ENCODE measurements at places on chromosomes 4 and X.
A peak's percentile ranks its signal among the peaks of the same experiment; 100 is the strongest.

DNA sequence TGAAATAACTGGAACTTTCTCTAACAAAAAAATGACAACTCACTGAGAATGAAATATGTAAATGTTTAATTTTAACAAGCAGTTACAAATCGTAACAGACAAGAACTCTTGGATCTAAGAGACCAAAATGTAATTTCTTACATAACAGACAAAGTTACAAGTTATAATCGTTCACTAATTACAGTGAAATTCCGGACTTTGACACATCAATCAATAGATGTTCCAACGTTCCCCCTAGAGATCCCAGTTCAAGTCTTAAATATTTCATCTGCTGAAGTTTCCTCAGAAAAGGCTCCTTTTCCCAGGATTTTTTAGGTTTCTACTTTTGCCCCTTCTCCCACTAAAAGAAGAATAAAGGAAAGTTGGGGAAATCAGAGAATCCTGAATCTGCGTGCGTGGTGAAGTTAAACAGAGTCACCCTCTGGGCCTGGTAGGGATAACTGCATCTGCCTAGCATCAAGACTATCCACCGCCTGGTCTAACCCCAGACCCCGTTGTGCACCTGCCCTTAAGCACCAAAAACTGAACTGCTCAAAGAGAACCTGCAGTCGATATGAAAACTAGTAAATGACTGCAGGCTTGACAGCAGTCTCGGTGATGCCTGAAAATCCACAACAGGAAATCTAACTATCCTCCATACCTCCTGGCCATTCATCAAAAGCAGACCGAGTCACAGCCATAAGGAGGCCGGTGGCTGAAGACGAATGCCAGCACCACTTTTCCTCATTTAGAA is 2.3 kb downstream of the IRF2 start:
- DNase-seq = peak; percentile 22
- peaks cover 30% of the 10 kb centered on the region for H3K4me1 ChIP-seq
- peaks cover 9% of the 10 kb centered on the region for H3K36me3 ChIP-seq

GRCh38 chrX:130446974-130447373 is 45.2 kb downstream of the RBMX2 start:
- H3K27ac ChIP-seq = no peak overlapping the region
- peaks cover 4% of the 10 kb centered on the region for H3K27me3 ChIP-seq
- H3K36me3 ChIP-seq = no peaks in the 10 kb centered on the region
- no peak overlapping the region for H3K4me3 ChIP-seq
- DNase-seq = no peak

GRCh38 chr4:41880022-41880837 is 55.0 kb upstream of the TMEM33 start:
- peaks cover 6% of the 10 kb centered on the region for H3K4me1 ChIP-seq
- H3K27me3 ChIP-seq = peaks cover 67% of the 10 kb centered on the region
- DNase-seq = no peak
- no peak overlapping the region for H3K4me3 ChIP-seq
- no peak overlapping the region for H3K27ac ChIP-seq

- peaks cover 76% of the 10 kb centered on the region for H3K36me3 ChIP-seq
- DNase-seq = no peak
- H3K4me1 ChIP-seq = peaks cover 26% of the 10 kb centered on the region
- H3K4me3 ChIP-seq = peak overlapping the region; percentile 99
Observed at GRCh38 chr4:498328-498904, 540 bp downstream of the ZNF721 start.

GRCh38 chr4:156571146-156571545 is 400.5 kb downstream of the PDGFC start:
- peaks cover 5% of the 10 kb centered on the region for H3K36me3 ChIP-seq
- H3K4me3 ChIP-seq = no peak overlapping the region
- no peak overlapping the region for H3K27ac ChIP-seq
- DNase-seq = no peak
- H3K27me3 ChIP-seq = peaks cover 2% of the 10 kb centered on the region

DNA sequence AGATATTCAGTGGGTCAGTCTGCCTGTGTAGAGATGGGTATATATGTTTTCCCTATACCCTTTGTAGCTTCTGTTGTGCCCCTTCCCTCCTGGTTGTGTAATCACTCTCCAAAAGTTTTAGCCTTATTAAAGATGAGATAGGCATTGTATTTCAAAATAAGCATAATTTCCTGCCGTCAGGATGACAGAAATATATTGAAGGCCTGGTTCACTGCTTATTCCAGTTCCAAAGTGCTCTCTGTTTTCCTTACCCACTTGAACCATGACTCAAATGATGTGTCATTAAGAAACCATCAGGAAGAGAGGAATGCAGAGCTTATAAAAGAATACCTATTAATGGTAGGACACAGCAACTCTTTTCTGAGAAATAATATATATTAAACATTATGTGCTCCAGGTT is 178.5 kb downstream of the GABRB1 start:
- peak; percentile 70 for DNase-seq
- H3K4me1 ChIP-seq = peaks cover 63% of the 10 kb centered on the region
- H3K4me3 ChIP-seq = no peak overlapping the region
- no peaks in the 10 kb centered on the region for H3K27me3 ChIP-seq

- no peak for DNase-seq
- H3K36me3 ChIP-seq = no peaks in the 10 kb centered on the region
- no peaks in the 10 kb centered on the region for H3K27me3 ChIP-seq
- no peaks in the 10 kb centered on the region for H3K4me1 ChIP-seq
Observed at GRCh38 chrX:10828640-10829039, 208.3 kb upstream of the MID1 start.

DNA sequence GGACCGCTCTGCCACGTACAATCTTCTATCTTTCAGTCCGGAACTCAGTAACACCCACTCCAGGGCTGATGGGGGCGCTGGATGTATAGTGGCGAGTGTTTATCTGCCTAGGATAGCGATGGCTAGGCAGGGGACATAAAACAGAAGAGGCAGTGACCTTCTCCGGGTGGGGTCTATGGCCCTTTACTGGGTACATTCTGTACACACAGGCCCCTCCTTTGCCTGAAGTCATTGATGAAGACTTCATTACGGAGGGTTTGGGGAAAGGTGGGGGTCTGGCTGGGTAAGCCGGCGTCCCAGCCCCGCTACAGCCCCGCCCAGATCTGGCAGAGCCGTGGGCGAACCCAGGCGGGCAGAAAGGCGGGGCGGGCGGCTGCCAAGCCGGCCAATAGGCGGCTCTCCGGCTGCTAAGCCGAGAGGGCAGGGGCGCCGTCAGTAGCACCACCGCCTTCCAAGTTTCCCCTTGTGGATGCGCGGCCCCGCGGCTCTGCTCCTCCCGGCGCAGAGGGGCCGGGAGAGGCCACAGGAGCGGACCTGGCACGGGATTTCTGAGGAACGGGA is at the start of gene CHST7:
CHST7 (plus strand) TSS at position 435 of the 561 bp plus-strand sequence. CDS start 167 bp downstream, outside the sequence.
- H3K4me1 ChIP-seq = peaks cover 30% of the 10 kb centered on the region
- peak within 1 kb of the TSS; percentile 82 for H3K4me3 ChIP-seq
- no peaks in the 10 kb centered on the region for H3K27me3 ChIP-seq
- DNase-seq = peak; percentile 35

- H3K27ac ChIP-seq = 0 out of 2 replicates have a peak overlapping the region, but pooled peaks have one; percentile 8
- no peak overlapping the region for H3K4me3 ChIP-seq
- H3K4me1 ChIP-seq = peaks cover 16% of the 10 kb centered on the region
- H3K36me3 ChIP-seq = no peaks in the 10 kb centered on the region
Observed at GRCh38 chr4:98850937-98851336, 78.0 kb downstream of the EIF4E start.

- DNase-seq = no peak
- H3K36me3 ChIP-seq = peaks cover 47% of the 10 kb centered on the region
Observed at GRCh38 chrX:45749375-45749774, 548.7 kb upstream of the DIPK2B start.

DNA sequence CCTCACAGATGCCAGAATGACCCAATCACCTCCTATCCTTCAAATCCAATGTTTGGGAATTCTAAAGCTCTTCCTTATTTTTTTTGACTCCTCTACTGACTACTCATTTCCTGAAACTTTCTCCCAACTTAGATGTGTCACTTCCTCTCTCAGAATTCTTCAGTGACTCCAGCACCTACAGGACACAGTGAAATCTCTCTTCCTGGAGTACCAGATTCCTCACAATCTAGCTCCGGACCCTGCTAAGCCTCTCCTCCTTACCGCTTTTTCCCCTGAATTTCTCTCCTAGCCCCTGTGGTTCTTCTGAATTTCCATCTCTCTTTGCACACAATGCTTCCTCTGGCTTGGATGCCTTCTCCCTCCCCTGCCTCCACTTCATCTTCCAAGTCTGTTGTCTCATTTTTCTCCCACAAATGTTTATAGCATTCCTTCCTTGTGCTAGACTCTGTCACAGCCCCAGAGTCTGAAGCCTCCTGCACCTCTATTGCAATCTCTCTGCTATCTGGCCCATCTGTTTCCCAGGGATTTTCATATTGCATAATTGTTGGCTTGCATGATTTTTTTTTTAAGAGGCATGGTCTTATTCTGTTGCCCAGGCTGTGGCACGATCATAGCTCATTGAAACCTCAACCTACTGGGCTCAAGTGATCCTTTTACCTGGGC is 80.1 kb downstream of the ANAPC4 start:
- DNase-seq = peak; percentile 36
- peaks cover 23% of the 10 kb centered on the region for H3K27me3 ChIP-seq
- H3K4me3 ChIP-seq = peak overlapping the region; percentile 51
- peak overlapping the region; percentile 46 for H3K27ac ChIP-seq
- no peaks in the 10 kb centered on the region for H3K36me3 ChIP-seq

- no peaks in the 10 kb centered on the region for H3K4me1 ChIP-seq
- peaks cover 20% of the 10 kb centered on the region for H3K27me3 ChIP-seq
- DNase-seq = no peak
- H3K27ac ChIP-seq = no peak overlapping the region
- no peak overlapping the region for H3K4me3 ChIP-seq
Observed at GRCh38 chr4:122617597-122618593, 3.0 kb downstream of the IL21 start.

GRCh38 chr4:98663226-98664006 is 5.0 kb upstream of the TSPAN5 start:
- H3K27me3 ChIP-seq = 0 out of 2 replicates have a peak, but pooled peaks cover 3% of the 10 kb centered on the region
- peaks cover 42% of the 10 kb centered on the region for H3K4me1 ChIP-seq
- H3K27ac ChIP-seq = no peak overlapping the region
- H3K36me3 ChIP-seq = peaks cover 11% of the 10 kb centered on the region
- H3K4me3 ChIP-seq = no peak overlapping the region
- no peak for DNase-seq

GRCh38 chrX:48490661-48491060 is 14.7 kb downstream of the FTSJ1 start:
- peaks cover 2% of the 10 kb centered on the region for H3K27me3 ChIP-seq
- peaks cover 5% of the 10 kb centered on the region for H3K36me3 ChIP-seq
- DNase-seq = peak; percentile 19
- no peak overlapping the region for H3K4me3 ChIP-seq
- peaks cover 40% of the 10 kb centered on the region for H3K4me1 ChIP-seq

GRCh38 chrX:25872786-25873185 is 265.4 kb upstream of the MAGEB18 start:
- no peak overlapping the region for H3K4me3 ChIP-seq
- no peak for DNase-seq
- no peaks in the 10 kb centered on the region for H3K27me3 ChIP-seq
- H3K36me3 ChIP-seq = no peaks in the 10 kb centered on the region

GRCh38 chr4:27123123-27123768 is 262.6 kb downstream of the STIM2 start:
- H3K36me3 ChIP-seq = no peaks in the 10 kb centered on the region
- H3K4me3 ChIP-seq = no peak overlapping the region
- H3K27me3 ChIP-seq = peaks cover 5% of the 10 kb centered on the region

DNA sequence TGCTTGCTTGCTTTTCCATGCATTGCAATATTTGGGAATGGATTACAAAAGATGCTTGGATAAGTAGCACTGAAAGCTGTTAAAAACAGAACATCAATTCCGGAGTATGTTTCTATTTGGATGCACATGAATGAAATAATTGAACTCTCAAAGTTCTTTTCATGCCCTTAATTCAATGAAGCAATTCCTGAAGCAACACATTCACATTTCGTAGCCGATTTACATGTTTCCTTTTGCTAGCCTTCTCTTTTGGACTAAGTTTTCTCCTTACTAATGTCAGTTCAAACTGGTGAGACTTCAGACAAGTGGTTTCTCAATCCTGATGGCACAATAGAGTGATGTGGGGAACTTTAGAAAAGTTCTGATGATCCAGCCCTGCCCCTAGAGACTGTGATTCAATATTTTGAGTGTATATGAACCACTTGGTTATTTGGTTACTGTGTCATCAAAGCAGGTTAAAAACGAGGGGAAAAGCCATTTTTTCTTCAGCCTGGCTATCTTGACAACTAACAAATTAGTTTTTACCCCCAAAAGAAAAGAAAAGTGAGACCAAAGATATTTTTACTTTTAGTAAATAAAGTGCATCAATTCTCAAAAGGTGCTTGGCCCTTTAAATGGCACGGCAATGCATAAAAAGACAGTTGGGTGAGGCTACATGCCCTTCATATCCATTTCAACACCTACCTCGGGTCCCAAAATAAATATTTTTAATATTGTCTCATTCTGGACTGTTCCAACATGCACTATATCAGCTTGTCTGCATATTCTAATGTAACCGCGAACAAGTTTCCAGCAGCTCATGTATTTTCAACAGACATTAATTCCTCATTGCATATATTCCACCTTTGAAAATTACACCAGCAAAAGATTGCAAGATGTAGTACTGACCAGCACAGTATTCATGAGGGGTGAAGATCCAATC is 90.1 kb upstream of the RPL34 start:
- H3K4me1 ChIP-seq = no peaks in the 10 kb centered on the region
- no peak overlapping the region for H3K4me3 ChIP-seq
- no peak for DNase-seq
- peaks cover 7% of the 10 kb centered on the region for H3K27me3 ChIP-seq
- H3K36me3 ChIP-seq = no peaks in the 10 kb centered on the region
- no peak overlapping the region for H3K27ac ChIP-seq

- H3K27me3 ChIP-seq = peaks cover 6% of the 10 kb centered on the region
- peaks cover 3% of the 10 kb centered on the region for H3K36me3 ChIP-seq
- peak within 1 kb of the TSS; percentile 84 for H3K4me3 ChIP-seq
- DNase-seq = peak; percentile 3
- peak within 1 kb of the TSS; percentile 55 for H3K27ac ChIP-seq
Observed at GRCh38 chrX:12791257-12792228, at the start of gene PRPS2. PRPS2 (plus strand) TSS chrX:12791412; CDS start chrX:12791498, 86 bp downstream.

GRCh38 chr4:137532869-137533236 is 559 bp upstream of the PCDH18 start:
- no peak overlapping the region for H3K4me3 ChIP-seq
- no peak for DNase-seq
- H3K27me3 ChIP-seq = no peaks in the 10 kb centered on the region

DNA sequence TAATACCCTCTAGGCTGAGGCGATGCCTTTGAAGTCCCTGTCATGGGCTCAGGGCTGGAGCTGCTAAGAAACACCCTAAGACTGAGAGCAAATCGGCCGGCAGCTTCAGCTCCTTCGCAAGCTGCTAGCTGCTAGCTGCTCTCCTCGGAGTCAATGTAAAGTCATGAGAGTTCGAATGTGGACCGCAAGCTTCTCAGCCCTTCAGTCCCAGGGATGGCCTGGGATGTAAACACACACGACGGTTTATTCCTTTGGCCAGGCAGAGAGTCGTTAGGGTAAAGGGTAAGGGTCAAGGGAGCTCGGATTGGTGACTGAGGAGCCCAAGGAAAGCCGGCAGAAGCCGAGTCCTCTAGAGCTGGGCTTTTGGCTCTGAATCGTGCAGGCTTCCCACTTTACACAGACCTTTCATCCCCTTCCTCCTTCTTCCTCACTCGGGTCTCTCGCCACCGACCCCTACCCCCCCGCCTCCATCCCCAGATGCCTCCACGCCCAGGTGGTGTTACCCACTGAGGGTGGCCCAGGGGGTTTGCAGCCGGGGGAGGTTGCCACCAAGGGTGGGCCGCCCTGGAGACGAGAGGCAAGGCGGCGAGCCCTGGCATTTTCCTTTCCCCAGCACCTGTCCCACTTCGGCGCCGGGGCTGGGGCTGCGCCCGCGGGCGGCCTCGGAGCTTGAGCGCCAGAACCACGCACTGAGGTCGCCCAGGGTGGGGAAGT is 3.1 kb upstream of the BCORL1 start:
- peak overlapping the region; percentile 30 for H3K4me3 ChIP-seq
- H3K27me3 ChIP-seq = peaks cover 3% of the 10 kb centered on the region
- H3K27ac ChIP-seq = 0 out of 2 replicates have a peak overlapping the region, but pooled peaks have one; percentile 24
- no peaks in the 10 kb centered on the region for H3K4me1 ChIP-seq
- no peaks in the 10 kb centered on the region for H3K36me3 ChIP-seq
- no peak for DNase-seq

All from HFFc6 (cell line).